Panc1 (cell line): ENCODE measurements at places on chromosomes 12 and 14. TPM values are rescaled to one million over a fixed set of nuclear protein-coding genes. Genes with fewer than 3 reads are reported as not detected.

- DNase-seq, result no peak
These were observed 3.4 kb downstream of the RHOF start for GRCh38 chr12:121789800-121790728.

DNA sequence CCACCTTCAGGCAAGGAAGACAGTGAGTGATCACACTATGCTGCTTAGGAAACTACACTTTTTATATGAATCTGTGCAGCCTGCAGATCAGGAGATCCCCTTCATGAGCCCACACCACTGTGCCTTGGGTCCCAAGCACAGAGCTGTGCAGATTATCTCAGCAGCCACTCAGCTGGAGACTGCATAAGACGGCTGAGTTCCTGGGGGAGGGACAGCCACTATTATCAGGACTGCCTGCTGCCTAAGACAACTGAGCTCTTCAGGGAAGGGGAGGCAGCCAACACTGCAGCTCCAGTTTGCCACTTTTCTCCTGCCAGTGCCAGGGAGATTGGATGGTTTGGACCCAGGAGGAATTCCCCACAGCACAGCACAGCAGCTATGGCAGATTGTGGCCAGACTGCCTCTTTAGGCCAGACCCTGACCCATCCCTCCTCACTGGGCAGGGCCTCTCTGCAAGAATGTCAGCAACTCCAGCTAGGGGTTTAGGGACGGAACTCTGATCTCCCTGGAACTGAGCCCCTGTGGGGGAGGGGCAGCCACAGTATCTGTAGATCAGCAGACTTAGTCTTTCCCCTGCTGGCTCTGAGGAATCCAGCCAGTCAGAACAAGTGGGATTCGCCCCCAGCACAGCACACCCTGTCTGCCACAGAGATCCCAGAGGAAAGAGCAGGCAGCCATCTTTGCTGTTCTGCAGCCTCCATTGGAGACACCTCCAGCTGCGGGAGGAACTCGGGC lies 141.3 kb downstream of the KLHL28 start:
- DNase-seq, result no peak

Gene SLC6A15
- 0.36 TPM for total RNA-seq

DNA sequence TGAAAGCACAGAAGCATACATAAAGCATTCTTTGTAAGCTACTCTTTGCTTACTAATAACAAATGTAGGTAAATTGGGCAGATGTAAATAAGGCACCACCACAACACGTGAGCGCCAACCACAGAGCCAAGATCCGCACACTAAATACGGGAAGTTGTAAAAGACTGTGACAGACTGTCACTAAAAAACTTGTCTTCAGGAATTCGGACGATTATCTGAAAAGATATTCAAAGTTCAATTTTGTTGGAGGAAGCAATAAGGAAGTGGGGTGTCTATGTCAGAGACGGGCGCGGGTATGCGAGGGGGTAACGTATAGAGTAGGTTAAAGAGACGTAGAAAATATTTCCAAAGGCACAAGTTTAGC lies 1.5 kb upstream of the HSP90B1 start:
- no peak for DNase-seq

GRCh38 chr14:31068235-31068634 lies 42.1 kb upstream of the STRN3 start:
- DNase-seq, result no peak

DNA sequence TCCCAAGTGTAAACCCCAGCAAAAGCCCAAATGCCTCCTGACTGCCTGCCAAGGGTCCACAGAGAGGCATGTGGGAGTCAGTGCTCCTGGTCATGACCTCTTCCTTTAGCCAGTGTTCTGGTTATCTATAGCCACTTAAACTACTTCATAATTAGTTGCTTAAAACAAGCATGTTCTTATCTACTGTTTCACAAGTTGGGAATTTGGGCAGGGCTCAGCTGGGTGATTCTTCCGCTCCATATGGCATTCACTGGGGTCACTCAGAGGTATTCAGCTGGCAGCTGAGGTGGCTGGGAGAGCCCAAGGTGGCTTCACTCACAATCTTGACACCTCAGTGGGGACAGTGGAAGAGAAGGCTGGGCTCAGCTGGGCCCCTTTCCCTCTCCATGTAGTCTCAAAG lies 184.0 kb upstream of the RGS6 start:
- DNase-seq, result no peak

DNA sequence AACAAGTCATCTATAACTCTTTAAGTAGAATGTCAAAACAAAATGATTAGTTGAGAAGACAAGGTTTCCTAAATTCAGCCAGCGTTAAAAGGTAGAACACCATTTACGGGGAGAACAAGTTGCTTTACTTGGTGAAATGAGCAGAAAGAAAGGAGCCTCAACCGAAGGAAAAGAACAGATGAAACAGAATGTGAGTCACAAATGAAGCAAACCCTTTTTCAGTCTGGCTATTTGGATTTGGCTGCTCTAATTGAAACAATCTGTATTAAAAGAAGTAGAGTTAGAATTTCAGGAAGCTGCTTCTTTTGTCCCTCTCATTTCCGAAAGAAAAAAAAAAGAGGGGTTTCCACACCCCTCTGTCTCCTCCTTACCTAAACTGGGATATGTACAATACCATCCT lies 34.6 kb downstream of the CEP128 start:
- no peak for DNase-seq
